Esophagus mucosa (tissue), 1 donor: ENCODE measurements at places on chromosomes 12 and 14. TPM values are rescaled to one million over a fixed set of nuclear protein-coding genes. Genes with fewer than 3 reads are reported as not detected.

SCYL2 gene
- total RNA-seq = 29.3 TPM

ITGA5 gene
- 12.8 TPM for total RNA-seq

- no peak for ATAC-seq
Measured at GRCh38 chr12:5907807-5908206, 37.3 kb downstream of the ANO2 start.

- no peak for ATAC-seq
Measured at GRCh38 chr12:132006056-132006680, 56.4 kb downstream of the EP400 start.

POTEG gene
- total RNA-seq = not detected

DNA sequence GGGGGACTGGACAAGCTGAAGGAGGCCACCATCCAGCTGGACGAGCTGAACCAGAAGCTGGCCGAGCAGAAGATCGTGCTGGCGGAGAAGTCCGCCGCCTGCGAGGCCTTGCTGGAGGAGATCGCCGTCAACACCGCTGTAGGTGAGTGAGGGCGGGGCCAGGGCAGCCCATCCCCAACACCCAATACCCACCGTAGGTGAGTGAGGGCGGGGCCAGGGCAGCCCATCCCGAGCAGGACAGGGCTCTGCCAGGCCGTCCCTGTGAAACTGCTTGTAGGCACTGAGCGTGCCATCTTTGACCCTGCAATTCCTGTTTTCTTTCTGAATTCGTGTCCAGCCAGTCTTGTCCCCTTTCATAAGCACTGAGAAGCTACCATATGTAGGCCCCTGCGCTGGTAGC, 74.0 kb downstream of the CCDC92 start:
- ATAC-seq = no peak

- ATAC-seq = no peak
Measured at GRCh38 chr12:15497671-15498292, 175.5 kb downstream of the PTPRO start.

GRCh38 chr12:48977290-48978281, 536 bp upstream of the WNT1 start:
- ATAC-seq = peak; percentile 62

DNA sequence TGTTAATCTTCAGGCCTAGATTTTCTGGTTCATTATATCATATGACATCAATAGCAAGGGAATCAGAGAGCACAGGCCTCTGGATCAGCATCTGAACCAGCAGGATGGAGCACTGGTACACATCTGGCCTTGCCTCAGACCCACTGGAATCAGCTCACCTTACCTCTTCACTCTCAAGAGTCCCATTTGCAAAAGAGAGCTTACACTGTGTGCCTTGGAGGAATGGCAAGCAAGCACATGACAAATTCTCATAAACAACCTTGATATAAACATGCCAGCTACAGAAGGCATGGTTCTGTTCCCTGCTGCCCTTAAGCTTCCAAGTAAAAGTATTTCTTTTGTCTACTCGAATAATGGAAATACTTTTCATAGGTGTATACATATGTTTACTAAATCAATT, 128.6 kb upstream of the CPM start:
- no peak for ATAC-seq

DNA sequence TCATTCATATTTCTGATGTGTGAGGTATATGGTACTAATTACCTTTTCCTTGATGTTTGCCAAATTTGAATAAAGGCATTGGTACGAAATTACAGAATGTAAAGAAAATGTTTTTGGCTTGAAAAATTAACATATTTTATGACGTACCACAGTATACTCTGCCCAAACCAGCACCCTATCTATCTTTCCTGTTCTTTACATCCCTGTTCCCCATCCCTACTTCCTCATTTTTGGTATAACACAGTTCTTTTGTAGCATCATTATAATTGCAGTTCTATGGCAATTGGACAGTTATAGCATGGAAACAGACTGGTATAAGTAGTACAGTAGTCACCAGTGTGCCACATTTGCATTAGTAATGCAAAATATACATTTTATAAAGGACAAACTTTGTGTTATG, 7.0 kb upstream of the CCT2 start:
- no peak for ATAC-seq

DNA sequence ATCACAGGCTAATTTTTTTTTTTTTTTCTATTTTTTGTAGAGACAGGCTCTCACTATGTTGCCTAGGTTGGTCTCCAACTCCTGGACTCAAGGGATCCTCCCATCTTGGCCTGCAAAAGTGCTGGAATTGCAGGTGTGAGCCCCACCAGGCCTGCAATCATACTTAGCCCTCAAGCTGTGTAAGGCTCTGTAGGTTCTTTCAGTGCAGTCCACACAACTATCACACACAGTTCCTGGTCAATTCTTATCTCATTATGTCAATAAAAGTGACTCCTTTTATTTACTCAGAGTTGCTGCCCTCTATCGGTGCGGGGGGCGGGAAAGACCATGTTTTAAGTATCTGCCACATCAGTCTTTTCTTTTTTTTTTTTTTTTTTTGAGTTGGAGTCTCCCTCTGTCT, 29.0 kb downstream of the SLC2A3 start:
- ATAC-seq = no peak

GRCh38 chr14:39664646-39665045, 232.4 kb upstream of the FBXO33 start:
- no peak for ATAC-seq

GRCh38 chr12:522692-523378, 63.1 kb downstream of the B4GALNT3 start:
- ATAC-seq = no peak

DNA sequence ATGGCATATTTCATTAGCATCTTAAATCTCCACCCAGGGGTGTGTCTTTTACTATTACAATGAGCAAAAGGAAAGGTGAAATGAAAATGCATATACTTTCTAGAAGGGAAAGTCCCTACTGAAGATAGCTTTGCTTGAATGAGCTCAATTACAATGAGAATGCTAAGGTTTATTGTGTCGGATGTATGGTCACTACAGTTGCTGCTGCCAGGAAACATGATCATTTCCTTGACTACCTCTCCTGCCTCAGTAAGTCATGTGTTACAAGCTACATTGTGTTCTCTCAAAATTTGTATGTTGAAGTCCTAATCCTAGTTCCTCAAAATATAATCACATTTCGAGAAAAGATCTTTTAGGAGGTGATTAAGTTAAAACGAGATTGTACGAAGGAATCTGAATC, 322.2 kb downstream of the MDGA2 start:
- ATAC-seq = no peak

- ATAC-seq = no peak
Measured at GRCh38 chr12:104493496-104493895, 36.7 kb downstream of the CHST11 start.

CISTR gene
- not detected for total RNA-seq

SLC17A8 gene
- not detected for total RNA-seq

MSRB3 gene
- 3.6 TPM for total RNA-seq

ALX1 gene
- not detected for total RNA-seq

IKZF4 gene
- total RNA-seq = 4.3 TPM

- ATAC-seq = peak; percentile 79
Measured at GRCh38 chr12:53561590-53561953, 54.3 kb upstream of the NPFF start.

ANKS1B gene
- total RNA-seq = 2.8 TPM

NUAK1 gene
- 1.7 TPM for total RNA-seq

DNA sequence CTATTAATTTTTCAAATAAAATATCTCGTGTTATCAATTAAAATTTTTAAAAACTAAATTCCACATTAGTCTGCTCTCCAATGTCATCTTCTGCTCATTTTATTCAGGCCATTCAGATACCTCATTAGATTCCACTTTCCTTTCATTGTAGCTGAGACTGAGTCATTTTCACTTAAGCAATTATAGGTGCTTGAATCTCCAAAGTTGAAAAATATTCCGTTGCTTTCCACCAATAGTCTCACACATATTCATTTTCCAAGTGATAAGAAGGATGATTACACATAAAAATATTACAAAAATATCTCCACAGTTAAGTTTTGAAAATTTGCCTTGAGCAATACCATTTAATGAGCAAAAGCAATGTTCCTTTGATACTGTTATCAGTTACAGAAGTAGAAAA, 36.5 kb upstream of the YBX3 start:
- no peak for ATAC-seq
